ENCODE measurements at places on chromosomes 2 and 18.

- no peak for DNase-seq
Measured at GRCh38 chr18:23178661-23179081, 43.4 kb downstream of the CABLES1 start.

GRCh38 chr2:14126846-14127245 is 505.7 kb upstream of the LRATD1 start:
- no peak for DNase-seq

DNA sequence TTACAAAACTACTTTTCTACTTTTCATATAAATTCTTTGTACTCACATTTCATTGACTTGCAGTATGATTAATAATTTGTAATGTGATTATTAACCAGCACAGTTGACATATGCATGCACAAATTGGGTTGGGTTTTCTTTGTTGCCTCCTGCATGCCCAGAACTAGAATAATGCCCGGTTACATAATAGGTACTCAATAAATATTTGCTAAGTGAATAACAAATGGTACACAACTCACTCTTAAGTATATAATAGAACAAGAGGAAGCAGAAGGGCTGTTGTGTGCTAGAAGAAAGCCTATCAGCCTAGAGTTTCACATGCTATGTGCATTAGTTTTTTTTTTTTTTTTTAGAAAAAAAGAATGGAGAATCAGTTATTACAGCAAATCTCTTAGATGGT is 9.3 kb downstream of the RDH14 start:
- no peak for DNase-seq

- DNase-seq, result no peak
Measured at GRCh38 chr2:128309280-128310093, 9.2 kb downstream of the HS6ST1 start.

- no peak for DNase-seq
Measured at GRCh38 chr2:174553811-174554493, 43.7 kb downstream of the WIPF1 start.

DNA sequence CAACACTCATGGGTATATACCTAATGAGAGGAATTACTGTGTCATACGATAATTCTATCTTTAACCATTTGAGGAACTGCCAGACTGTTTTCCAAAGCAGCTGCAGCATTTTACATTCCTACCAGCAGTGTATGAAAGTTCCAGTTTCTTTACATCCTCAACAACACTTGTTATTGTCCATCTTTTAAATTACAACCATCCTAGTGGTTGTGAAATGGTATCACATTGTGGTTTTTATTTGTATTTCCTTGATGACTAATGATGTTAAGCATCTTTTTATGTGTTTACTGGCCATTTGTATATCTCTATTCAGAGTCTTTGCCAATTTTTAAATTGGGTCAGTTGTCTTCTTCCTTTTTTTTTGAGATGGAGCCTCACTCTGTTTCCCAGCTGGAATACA is 4.0 kb upstream of the CKAP2L start:
- no peak for DNase-seq

DNA sequence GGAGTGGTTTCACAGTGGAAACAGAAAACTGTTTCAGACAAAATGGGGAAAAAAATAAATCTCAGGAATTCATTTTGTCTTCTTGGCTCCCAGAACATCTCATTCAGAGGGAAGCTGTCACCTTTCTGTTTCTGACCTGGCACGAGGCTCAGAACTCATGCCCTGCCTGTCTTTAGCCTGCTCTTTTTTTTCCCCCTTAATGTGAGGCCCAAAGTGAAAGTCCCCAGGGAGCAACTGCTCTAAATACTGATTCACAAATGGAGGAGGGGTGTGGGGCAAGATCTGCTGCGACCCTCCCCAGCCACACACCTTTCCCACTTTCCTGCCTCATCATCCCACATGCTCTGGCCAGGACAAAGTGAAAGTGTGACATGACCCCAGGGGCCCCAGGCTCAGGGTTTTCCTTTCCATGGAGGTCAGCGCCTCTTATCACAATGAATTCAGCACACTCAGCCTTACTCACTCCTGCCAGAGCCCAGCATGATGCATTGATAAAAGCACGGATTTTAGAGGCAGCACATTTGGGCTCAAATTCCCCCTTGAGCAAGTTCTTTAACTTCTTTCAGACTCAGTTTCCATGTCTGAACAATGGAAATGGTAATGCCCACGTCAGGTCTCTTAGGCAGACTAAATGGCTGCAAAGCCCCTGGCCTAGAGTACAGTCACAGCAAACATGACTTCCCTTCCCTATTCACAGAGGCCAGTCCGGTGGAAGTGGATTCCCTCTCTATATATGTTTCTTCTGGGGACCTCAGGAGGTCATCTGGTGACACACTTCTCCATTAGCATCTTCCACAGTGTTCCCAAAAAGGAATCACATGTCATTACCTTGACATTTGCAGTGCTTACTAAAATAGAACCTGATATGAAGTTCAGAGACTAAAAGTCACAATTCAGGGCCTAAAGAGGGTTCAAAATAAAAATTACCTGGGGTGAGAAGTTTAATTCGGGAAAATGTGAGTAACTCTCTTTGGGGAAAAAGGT is 55.3 kb upstream of the TMEM163 start:
- no peak for DNase-seq

- DNase-seq, result no peak
Measured at GRCh38 chr2:119234021-119235019, 10.7 kb downstream of the STEAP3 start.

DNA sequence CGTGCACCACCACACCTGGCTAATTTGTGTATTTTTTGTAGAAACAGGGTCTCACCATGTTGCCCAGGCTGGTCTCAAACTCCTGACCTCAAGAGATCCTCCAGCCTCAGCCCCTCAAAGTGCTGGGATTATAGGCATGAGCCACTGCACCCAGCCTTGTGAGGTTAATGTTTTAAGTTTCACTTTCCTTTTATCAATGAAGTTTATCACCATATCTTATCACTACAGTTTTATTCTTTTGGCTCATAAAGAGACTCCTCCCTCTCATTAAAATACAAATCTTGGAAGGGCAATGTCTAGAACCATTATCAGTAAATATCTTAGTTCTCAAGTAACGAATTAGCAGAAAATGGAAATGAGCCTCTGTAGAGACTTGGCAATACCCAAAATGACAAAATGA is 173.8 kb downstream of the BCL11A start:
- DNase-seq, result no peak

GRCh38 chr2:224263571-224264043 is 138.3 kb downstream of the FAM124B start:
- no peak for DNase-seq

DNA sequence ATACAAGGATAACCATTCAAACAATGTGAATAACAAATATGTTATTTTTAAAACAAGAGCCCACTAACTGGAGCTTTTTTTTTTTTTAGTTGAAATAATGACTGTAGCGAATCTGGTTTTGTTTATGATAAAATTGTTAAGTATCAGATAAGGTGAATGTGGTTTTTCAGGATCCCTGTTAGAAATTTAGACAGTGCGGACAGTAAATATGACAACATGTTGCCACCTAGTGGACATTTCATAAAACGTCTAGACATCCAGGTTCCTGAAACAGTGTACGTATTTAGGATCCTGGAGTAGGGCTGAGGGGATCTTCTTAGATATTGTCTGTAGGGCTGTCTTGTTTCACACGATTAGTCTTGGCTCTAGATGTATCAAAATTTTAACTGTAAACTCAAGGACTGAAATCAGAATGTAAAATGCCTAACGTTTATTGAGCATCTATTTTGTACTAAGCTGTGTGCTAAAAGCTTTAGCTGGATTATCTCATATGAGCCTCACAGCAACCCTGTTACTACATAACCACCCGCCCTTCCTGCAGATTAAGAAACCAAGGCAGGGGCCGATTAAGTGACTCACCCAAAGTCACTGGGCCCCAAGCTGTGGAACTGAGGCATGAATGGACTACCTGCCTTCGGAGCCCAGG is 23.9 kb upstream of the CCDC68 start:
- peak; percentile 27 for DNase-seq

- DNase-seq, result no peak
Measured at GRCh38 chr2:39851651-39852110, 72.6 kb upstream of the THUMPD2 start.

GRCh38 chr2:198127627-198128026 is 323.2 kb downstream of the PLCL1 start:
- DNase-seq, result peak; percentile 9

- DNase-seq, result peak; percentile 39
Measured at GRCh38 chr2:102005989-102006885, 14.5 kb downstream of the IL1R2 start.

DNA sequence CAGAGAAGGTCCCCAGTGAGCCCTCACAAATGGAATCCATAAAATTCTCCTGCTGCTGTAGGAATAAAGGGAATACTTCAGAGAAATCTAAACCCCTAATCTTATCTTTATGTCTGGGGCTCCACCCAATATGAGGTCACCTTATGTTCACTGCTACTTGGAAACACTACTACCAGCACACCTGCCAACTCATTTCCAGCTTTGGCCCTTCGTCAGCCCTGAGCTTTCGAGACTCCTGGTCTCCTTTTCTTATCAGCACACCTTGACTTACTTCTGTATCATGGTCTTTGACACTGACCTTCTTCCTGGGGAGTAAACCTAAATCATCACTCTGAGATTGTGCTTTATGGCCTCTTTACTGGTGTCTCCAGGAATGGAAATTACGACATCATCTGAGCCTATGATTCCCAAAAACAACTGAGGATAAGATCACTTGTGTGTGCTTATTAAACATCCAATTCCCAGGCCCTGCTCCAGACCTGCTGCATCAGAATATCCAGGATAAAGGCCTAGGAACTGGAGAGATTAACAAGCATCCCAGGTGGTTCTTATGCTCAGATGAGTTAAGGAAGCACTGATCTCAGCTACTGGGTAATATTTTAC is 22.2 kb upstream of the ASNSD1 start:
- no peak for DNase-seq

DNA sequence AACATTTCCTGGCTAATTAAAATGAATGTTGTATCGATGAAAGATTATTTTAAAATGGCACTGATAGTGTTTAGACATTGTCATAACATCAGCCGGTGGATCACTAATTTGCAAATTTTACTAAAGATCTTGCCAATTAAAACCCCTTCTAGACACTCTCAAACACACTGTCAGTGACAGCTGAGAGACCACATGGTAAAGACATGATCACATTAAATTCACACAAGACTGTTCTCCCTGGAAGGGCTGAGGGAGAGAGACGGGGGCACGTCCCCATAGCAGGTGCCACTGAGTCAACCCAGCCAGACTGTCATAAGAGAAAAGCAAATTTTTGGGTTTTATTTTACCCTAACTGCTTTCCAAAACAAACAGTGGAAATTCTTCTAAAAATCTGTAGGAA is 306.0 kb downstream of the TXNL1 start:
- no peak for DNase-seq

- peak; percentile 32 for DNase-seq
Measured at GRCh38 chr2:166539340-166540162, 45.5 kb upstream of the SCN7A start.

DNA sequence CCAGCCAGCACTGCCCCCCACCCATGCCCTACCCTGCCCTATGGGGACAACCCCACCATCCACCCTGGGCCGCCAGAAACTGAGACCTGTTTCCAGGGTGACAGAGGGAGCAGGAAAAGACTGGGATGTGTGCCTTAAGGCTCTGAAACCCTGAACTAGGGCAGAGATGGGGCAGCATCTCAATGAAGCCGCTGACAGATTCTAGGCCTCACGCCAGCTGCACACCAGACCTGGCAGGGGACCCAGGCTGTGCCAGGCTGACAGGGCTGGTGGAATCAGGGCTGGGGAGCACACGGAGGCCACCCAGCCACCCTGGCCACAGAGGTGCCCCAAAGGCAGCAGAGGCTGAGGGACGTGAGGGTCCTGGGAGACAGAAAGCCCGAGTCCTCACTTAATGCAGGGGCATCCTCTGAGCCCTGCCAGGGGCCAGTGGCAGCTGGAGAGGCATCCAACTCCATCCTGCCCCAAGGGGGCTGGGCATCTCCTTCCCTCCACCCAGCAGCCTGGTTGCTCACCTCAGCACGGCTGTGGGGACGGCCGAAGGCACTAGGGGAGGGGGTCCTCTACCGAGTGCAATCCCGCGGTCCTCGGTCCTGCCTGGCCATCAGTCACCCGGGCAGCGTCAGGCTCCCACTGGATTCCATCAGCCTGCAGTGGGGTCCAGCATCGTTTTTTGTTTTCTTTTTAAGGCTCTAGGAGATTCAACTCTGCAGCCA is 169.2 kb downstream of the ZFP36L2 start:
- peak; percentile 54 for DNase-seq

GRCh38 chr2:153476816-153477635 is 1.5 kb downstream of the RPRM start:
- no peak for DNase-seq

- no peak for DNase-seq
Measured at GRCh38 chr2:187468262-187468661, 20.2 kb upstream of the CALCRL start.

DNA sequence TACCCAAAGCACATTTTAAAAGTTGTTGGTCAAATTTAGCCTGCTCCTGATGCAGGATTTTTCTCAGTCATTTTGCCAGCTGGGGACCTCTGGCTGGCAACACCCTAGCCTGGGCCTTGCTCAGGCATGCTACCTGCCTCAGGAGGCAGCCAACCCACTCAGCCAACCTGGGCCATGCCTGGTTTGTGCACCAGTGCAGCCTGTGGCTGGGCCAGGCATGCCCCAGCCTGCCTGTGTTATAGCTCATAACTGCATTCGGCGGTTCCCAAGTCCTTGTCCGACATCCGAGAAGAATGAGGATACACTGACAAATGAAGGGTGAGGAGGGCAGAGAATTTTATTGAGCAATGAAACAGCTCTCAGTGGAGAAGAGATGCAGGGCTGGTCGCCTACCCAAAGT is 608.0 kb downstream of the SUCLG1 start:
- no peak for DNase-seq

DNA sequence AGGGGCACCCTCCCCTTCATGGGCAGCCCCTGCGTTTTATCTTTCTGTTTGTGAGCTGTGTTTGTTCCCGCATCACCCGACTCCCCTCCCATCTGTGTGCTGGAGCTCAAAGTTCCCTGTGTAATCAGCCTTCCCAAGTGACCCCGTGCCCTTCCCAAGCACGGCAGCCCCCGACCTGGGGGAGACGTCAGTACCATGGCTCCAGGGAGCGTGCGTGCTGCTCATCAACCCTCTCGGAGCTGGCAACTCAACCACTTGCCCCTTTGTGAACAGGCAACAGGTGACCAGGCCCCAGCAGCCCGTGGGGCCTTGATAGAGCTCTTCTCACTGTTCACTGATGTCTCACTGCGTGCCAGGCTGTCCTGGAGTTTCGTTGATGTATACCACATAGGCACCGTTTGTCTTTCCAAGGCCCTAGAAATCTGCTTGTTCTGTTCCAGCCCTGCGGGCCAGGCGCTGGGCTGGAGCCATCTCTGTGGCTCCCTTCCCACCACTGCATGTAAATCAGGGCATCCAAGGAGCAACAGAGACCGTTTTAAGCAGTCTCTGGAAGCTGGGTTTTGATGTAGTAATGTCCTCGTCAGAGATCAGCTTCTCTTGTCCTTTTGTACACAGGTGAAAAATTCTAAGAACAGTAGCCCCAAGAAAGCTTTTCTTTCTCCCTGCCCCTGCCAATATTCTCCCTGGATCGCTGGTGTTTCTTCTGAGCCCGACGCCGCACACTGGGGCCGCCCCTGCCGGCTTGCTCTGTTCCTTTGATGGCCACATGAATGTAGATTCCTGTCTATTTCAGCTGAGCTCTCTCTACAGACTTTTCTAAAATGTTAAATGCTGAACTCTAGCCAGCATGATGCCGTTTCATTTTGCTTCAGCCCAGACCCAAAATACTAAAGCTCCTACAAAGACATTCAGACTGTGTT is 107.0 kb upstream of the PTPRM start:
- DNase-seq, result no peak
